NCI-H748 treated with DMSO at 0.1 percent for 48 hours (cell line): ENCODE measurements at places on chromosomes 1 and 21.
A peak's percentile ranks its signal among the peaks of the same experiment; 100 is the strongest.

GRCh38 chr1:233879841-233880240 is 24.6 kb upstream of the SLC35F3 start:
- DNase-seq: no peak

DNA sequence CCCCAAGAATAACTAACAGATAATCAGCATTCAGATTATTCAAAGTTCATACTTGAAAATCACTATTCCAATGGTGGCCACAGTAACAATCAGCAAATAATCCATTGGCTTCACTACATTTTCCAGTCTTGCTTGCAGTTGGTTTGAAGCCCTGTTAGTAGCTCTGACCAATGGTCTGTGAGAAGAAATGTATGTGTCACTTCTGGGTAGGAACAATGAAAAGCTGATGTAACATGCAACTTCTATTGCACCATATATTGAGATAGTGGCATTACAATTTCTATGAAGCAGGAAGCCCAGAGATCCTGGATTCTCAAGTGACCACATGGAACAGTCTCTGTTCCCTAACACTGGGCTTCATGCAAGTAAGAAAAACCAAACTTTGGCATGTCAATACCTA is 250.9 kb upstream of the DAB1 start:
- no peak for DNase-seq

- DNase-seq: no peak
Observed at GRCh38 chr21:40564318-40564717, 282.6 kb downstream of the DSCAM start.

- DNase-seq: no peak
Observed at GRCh38 chr1:2644591-2645101, 11.8 kb upstream of the MMEL1 start.

- peak; percentile 3 for DNase-seq
Observed at GRCh38 chr1:206608108-206608698, 4.1 kb downstream of the EIF2D start.

DNA sequence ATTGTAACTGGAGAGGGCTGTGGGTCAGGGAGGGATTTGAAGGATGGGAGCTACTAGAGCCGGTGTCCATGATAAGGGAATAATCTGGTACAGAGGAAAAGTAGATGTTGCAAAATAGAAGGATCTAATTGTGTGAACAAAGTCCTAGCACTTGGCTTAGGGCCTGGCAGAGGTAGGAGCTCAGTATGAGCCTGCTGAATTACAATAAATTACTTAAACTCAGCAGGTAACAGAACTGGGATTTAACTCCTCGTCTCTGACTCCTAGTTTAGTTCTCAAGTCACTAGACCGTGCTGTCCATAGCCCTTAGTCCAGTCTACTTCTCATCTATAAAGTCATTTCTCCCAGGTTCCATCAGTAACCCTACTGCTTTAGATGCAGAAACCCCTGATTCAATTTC is 120.2 kb downstream of the LRRC53 start:
- DNase-seq: no peak

GRCh38 chr1:116287341-116288200 is 85.5 kb upstream of the ATP1A1 start:
- no peak for DNase-seq

GRCh38 chr1:229376521-229376920 is 33.7 kb upstream of the CCSAP start:
- no peak for DNase-seq

GRCh38 chr1:206921772-206922265 is at the start of gene FCMR:
Gene FCMR, minus strand, starts transcription at chr1:206921941. Its CDS starts 87 bp downstream, at chr1:206921854.
- DNase-seq: no peak

GRCh38 chr1:224042557-224043118 is 71.3 kb upstream of the FBXO28 start:
- no peak for DNase-seq

GRCh38 chr1:52727114-52727586 is 897 bp downstream of the ZYG11B start:
- no peak for DNase-seq

DNA sequence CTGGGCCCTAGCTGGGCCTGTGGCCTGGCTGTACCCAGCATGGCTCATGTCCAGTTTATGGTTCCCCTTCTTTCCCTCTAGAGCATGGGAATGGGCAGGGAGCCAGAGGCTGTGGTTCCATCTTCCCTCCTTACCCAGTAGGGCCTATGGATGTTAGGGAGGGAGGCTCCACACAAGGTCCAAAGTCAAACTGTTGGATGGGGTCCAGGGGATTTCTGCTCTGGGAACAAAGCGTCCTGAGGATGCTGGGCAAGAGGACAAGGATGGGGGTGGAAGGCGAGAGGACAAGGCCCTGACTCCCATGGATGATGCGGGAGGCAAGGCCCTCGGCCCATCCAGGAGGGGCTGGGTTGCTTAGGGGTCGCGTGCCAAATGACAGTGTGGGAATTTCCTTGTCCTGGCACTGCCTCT is 17.3 kb downstream of the CSF1 start:
- no peak for DNase-seq

DNA sequence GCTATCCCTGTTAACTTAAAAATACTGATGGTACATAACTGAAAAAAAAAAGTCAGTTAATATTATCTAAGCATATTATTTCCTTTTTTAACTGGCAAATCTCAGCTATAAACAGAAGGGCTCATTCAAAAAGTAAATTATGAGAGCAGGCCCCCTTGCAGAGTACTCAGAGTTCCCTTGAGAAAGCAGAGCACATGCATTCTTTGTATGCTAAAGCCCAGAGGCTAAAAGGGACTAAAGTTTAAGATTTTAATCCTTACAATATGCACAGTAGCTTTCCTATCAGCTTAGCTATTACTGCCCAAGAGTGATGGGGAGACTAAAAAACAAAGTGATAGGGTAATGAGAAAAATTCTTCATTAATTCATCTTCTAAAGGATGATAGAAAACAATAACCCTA is 18.5 kb downstream of the SLC16A1 start:
- DNase-seq: no peak

- DNase-seq: no peak
Observed at GRCh38 chr21:33703750-33704606, 61.7 kb downstream of the ITSN1 start.

GRCh38 chr21:26563856-26564503 is 9.1 kb downstream of the CYYR1 start:
- DNase-seq: no peak

DNA sequence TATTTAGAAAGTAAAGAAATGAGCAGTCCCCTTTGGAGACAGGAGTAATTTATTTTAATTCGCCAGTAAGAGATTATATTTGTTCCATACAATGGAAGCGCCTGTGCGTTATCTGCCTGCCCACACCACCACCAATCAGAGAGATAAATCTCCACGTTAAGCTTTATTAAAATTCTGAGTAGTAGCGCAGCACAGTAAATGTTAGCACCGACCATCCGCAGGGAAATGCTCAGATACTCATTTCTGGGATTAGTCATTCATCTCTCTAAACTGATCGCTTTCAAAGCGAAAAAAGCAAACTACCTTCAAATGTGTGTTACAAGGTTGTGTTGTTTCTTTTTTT is 1.2 kb downstream of the ETS2 start:
- DNase-seq: no peak

DNA sequence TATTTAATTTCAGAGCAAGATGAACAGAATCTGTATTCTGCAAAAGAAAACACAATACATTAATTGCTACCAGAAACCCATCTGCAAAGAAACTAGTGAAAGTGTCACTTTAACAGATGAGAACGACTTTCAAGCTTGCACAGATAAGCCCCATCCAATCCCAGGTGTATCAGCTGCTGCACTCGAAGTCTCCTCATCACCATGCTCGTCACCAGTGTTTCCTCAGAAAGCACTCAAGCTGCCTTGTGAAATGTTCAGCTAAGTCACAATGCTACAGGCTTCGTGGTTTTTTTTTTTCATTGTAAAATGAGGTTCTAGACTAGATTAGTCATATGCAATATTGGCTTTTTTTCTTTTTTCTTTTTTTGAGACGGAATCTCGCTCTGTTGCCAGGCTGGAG is 3.3 kb upstream of the TOMM20 start:
- no peak for DNase-seq

GRCh38 chr1:80158266-80158665 is 1151.7 kb upstream of the ADGRL4 start:
- no peak for DNase-seq

- DNase-seq: no peak
Observed at GRCh38 chr1:39165049-39165448, 39.4 kb upstream of the MACF1 start.

- no peak for DNase-seq
Observed at GRCh38 chr1:47229886-47230691, 1.9 kb downstream of the TAL1 start.

- no peak for DNase-seq
Observed at GRCh38 chr1:9080705-9081291, 11.4 kb upstream of the SLC2A5 start.

DNA sequence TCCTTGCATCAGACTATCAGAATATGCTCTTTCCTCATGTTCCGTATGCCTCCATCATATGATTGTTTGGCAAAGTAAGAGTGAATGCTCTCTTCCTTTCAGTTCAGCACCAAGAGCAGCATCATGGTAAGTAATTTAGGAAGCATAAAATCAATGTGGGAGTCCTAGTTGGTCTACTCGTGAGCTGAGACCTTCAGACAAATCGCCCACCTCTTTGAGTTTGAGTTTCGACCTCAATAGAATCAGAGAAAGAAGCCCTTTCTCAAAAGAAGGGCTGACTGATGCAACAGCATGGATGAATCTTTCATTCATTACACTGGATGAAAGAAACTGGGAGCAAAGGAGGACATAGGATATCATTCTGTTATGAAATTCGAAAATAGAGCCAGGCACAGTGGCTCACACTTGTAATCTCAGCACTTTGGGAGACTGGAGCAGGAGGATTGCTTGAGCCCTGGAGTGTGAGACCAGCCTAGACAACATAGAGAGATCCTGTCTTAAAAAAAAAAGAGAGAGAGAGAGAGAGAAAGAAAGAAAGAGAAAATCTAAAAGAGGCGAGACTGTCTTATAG is 112.5 kb downstream of the ZC3H11B start:
- DNase-seq: no peak

DNA sequence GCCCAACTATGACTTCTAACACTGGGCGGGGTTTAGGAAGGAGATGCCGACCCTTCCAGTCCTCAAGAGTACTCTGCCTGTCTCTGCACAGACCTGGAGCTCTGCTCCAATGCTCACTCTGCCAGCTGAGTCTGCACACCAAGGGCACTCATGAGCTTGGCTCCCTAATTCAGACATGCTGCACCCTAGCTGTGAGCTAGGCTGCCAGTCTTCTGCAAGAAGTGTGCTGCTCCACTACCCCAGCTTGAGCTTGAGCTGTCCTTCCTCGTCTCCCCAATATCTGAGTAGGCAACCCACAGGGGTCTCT is 13.2 kb downstream of the TP53BP2 start:
- DNase-seq: no peak

DNA sequence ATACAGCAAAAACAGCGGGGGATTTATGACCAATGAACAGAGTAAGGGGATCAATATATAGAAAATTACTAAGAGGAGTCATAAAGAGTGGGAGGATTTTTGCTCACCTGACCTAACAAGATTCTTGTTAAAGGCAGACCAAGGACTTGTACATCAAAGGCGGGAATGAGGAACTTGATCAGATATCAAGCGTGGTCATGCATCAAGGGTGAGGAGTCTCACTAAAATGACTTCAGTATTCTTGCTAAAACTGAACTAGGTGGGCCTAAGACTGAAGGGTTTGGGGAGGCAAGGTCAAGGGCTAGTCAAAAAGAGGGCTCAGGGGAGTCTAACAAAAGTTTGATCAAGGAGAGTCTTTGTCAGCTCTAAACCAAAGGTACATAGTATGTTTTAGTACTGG is 2.1 kb downstream of the MOV10 start:
- no peak for DNase-seq

GRCh38 chr1:109777980-109778625 is 14.4 kb upstream of the EPS8L3 start:
- DNase-seq: no peak

- DNase-seq: peak; percentile 55
Observed at GRCh38 chr1:75632350-75632949, 21.5 kb upstream of the SLC44A5 start.

DNA sequence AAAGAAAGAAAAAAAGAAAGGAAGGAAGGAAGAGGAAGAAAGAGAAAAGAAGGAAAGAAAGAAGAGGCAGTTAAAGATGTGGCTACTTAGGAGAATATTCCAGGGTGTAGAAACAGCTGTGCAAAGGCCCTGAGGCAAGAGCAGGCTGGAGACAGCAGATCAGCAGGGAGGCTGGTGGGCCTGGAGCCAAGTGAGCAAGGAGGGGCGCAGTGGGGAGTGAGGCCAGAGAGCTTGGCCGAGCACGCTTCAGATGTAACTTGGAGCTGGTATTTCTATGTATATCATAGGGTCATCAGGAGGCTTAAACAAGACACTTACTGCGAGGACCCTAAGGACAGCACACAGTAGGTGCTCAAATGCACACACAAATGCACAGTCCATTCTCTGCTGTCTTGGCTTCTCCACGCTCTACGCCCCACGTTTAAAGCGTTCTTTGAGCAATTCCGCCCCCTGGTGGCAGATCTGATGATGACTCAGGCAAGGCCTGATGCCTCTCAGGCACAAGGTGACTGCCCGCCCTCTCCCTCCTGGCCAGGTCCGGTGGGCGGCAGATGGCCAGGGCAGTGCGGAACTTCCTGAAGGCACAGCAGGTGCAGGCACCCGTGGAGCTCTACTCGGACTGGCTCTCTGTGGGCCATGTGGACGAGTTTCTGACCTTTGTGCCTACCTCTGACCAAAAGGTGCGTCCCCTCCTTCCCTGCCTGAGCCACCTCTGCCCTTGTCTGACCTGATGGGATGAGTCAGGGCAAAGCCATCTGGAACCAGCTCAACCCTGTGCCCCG is 11.9 kb upstream of the PADI3 start:
- peak; percentile 53 for DNase-seq
